ENCODE measurements at places on chromosomes 6 and 20. TPM values are rescaled to one million over a fixed set of nuclear protein-coding genes. Genes with fewer than 3 reads are reported as not detected.

MAN1A1 gene
- 41.3 TPM for total RNA-seq

HEY2 gene
- total RNA-seq, result not detected

ZNF512B gene
- 5.0 TPM for total RNA-seq

HTR1E gene
- total RNA-seq, result 0.15 TPM

TFAP2A gene
- total RNA-seq, result 2.3 TPM
